Stimulated activated CD4-positive, alpha-beta T cell treated with anti-CD3 and anti-CD28 coated beads, Interleukin-12 subunit alpha, Interleukin-12 subunit beta, amount 100 ng/mL, for 48 hours (primary cell): ENCODE measurements at places on chromosomes 12 and 14.

- no peak for DNase-seq
Observed at GRCh38 chr12:4483885-4484823, 38.5 kb upstream of the FGF6 start.

GRCh38 chr14:68783408-68784225 lies 9.2 kb downstream of the ZFP36L1 start:
- no peak for DNase-seq

- DNase-seq: no peak
Observed at GRCh38 chr12:91395628-91396135, 213.1 kb upstream of the DCN start.

DNA sequence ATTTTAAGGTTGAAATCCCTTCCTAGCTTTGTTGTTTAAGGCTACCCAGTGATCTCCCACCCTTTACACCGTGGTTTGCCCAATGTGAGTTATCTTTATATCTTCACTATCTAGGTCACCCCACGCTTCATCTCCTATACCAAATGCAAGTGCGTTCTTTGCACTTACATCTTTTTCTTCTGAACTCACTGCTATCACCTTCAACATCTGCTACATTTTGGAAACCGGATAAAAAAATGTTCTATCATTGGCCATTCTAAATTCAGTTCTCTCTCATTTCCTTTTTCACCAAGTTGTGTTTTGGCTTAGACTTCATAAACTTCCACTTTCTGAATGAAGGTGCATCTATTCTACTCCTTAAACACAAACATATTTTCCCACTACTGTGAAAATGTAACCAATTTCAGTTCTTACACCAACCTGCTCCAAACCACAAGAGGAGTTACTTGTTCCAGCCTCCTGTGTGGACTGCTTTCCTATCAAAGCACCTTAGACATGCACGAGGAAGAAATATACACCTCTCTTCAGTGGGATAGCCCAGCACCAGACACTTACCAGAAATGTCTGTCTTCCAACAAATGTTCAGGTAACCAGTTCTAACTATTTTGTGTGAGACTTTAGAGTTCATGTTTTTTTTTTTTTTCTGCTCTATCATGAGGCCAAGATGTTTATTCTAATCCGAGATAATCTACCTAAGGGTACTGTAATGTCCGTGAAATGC lies 21.9 kb downstream of the CLEC9A start:
- DNase-seq: no peak

DNA sequence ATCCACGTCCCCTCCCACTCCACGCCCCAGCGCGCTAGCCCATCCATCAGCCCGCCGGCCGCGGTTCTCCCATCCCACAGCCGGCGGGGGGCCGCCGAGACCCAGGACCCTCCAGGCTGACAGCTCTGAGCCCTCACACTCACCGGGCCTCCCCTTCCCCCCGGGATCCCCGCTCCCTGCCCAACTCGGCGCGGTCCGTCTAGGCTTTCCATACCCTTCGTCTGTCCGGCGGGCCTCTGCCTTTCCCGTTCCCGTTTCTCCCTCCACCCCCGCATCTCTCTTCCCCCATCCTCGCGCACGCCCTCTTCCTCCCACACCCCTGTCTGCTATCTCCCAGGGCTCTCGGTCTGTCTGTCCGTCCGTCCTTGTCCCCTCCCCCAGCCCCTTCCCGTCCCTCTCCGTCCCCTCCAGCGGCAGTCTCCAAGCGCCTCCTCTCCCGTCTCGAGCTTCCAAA lies 726 bp downstream of the ZFHX2 start:
- no peak for DNase-seq

DNA sequence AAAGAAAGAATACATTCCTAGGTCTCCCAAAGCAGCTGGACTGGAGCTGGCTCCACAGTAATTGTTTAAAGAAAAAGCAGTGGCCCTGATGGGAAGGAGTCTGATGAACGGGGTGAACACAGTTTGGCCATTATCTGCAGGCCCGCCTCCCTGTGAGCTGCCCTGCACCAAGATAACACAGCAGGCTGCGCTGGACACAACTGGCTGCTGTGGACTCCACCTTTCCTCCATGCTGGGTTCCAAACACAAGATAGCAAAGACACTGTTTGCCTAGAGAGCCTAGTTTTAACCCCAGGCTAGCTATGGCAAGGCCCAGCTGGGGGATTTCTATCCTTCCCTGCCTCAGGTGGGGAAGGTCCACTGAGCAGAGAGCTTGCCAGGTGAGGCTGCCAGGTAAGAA lies 34.6 kb downstream of the ZFP36L1 start:
- no peak for DNase-seq

DNA sequence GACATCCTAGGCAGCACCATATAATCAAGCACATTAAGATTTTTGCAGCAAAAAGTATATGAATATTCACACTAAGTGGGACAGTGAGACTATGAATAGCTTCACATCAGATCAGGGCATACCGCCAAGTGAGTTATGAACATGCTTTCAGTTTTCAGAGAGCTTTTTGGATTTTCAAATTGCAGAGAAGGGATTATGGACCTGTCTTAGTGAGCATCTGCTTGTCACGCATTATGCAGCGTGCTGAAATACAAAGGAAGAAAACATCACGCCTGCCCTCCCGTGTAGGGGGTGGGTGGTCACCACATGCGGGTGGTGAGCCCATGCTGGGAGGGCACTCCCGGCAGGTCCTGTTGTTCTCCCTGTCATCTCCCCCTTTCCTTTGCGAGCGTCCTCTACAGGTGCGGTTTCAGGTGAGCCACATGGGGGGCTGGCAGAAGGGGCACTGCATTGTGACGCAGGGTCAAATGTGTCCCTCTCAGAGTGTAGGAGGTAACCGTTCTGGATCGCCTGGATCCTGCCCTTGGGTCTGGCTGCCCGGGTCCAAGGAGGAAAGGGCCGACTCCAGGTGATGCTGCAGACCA lies 42.6 kb downstream of the TRAF3 start:
- no peak for DNase-seq

- DNase-seq: no peak
Observed at GRCh38 chr12:97630875-97631274, 168.3 kb downstream of the RMST start.

DNA sequence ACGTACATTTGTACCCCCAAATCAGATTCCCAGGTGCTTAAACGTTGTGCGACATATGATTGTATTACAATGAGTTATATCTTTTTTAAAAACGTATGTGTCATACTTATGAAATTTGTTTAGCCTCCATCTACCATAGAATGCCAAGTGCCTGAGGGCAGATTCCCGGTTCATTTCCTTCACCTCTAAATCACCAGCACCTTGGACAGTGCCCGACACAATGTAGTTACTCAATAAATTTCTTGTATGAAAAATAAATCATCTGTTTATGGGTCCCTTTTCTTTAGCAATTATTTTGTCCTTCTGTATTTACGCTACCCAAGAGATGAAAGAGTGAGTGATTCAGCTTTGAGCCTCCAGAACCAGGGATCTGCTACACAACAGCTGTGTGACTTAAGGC lies 157.4 kb downstream of the TBX5 start:
- no peak for DNase-seq

DNA sequence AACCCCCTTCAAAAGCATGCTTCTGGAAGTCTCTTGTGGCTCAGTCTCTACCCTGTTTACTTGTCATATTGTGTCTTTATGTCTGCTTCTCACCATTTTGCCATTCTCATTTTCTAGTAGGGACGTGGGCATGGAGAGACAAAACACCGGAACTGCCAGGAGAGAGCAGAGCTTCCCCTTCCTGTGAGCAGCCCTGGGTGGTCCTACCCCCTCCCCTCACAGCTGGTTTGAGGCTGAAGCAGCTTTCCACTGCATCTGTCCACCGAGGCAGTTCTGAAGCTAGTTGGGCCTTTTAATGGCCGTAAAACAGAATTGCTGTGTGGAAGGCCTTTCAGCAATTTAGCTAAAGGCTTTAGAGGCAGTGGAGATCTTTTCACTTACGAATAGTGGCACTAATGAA lies 77.0 kb downstream of the PELI2 start:
- DNase-seq: no peak

GRCh38 chr12:88472775-88473174 lies 107.5 kb downstream of the KITLG start:
- no peak for DNase-seq

DNA sequence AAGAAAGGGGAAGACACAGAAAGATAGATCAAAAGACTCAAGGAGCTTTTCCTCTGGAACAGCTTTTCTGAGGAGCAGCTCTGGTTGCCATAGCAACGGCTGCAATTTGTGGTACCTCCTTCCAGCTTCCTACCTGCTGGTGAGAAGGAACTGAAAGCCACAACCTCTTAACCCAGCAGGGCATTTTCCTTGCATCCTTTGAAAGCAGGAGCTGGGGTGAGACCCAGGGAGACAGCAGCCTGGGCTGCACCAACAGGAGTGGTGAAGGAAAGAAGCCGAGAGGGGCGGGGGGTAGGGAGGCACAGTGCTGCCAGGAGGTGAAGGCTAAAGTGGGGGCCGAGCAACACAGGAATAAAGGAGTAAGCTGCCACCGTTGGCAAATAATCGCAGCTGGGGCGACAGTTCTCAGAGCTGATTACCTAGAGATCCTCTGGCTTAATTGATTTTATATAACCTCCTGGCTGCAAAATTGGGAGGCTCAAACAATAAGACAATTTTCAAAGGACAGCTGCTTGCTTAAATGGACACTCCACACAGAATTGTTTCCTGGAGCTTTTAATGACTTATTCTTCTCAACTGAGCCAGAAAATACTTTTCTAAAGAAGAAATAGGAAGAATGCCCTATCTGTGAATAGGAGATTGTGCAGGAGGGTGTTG lies 129.4 kb downstream of the RPAP3 start:
- no peak for DNase-seq

DNA sequence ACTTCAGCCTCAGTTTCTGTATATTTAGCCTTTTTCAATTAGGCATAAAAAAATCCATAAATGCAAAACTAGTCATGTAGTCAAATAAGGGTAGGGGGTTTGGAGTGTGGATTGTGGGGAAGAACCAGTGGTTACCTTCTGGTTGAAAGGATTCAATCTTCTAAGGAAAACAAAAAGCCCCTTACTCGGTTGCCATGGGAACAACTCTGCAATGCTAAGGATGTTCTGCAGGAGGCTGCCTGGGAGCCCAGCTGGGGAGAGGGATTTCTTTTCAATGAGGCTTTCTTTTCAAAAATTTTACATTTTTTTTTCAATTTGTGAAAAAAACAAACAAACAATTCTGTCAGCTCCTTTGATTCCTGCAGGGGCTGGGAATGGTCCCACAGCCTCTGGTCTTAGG lies 67.2 kb downstream of the SLC8A3 start:
- DNase-seq: no peak

GRCh38 chr14:94364964-94365363 lies 23.4 kb downstream of the SERPINA1 start:
- DNase-seq: no peak

- DNase-seq: no peak
Observed at GRCh38 chr14:47261350-47261749, 414.1 kb downstream of the MDGA2 start.

DNA sequence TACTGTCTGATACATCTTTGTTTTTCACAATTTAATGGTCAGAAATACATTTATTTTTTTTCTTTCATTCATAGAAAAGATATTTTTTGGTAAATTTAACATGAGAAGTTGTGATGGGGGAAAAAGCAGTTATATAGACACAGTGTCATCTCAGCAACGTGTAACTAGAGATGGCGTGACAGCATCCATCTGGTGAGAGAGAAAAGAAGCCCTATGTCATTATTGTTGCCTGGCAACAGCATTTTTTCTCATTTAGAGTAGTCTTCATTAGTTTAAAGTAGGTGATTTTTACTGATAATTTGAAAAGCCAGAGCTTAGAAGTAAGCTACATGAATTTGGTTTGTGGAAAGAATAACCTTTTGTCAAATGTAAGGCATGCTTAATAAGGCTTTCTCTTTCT lies 128.6 kb downstream of the ACSS3 start:
- no peak for DNase-seq

DNA sequence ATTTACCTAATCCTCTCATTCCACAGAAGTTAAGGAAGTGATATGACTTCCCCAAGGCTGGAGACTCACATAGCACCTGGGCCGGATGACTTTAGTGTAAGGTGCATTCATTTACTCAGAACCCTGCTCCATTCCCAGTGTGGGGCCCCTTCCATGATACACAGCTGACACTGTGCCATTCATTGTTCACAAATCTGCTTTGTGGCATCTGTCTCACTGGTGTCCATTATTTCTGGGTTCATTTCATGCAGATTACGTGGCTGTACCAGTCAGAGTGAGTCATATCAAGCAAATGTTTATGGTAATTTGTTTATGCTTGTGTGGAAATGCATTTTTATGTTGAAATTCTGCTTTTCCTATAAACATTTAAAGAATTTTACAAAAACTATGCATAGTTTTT lies 5.2 kb downstream of the ANO4 start:
- DNase-seq: no peak

DNA sequence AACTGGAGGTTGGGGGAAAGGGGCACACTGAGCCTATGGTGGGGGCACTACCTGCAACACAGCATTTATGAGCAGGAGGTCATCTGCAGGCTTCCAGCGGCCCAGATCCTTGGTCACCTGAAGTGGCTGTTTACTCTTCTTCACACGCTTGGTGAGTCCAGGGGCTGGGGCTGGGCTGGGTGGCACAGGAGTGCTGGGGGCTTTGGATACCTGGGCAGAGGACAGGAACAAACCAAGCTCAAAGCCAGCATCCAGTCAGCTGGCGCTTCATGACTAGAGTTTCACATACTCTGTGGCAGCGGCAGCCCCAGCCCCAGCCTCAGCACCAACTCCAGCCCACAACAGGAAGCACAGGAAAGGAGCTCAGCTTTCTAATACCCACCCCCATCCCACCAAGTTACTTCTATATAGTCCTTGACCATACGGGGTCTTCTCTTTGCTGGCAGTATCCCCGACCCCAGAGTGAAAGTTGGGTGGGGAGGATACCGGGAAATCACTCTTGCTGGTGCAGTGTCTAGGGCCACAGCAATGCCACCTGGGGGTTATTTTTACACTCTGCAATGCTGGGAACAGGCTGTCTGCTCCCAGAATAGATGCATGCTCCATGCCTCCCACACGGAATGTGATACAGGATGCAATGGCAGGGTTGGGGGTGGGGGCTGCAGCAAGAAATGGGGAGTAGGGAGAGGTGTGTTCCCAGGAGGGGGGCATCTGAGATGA lies 3.1 kb downstream of the MCRS1 start:
- no peak for DNase-seq

- no peak for DNase-seq
Observed at GRCh38 chr12:121576851-121577391, 3.9 kb downstream of the KDM2B start.

DNA sequence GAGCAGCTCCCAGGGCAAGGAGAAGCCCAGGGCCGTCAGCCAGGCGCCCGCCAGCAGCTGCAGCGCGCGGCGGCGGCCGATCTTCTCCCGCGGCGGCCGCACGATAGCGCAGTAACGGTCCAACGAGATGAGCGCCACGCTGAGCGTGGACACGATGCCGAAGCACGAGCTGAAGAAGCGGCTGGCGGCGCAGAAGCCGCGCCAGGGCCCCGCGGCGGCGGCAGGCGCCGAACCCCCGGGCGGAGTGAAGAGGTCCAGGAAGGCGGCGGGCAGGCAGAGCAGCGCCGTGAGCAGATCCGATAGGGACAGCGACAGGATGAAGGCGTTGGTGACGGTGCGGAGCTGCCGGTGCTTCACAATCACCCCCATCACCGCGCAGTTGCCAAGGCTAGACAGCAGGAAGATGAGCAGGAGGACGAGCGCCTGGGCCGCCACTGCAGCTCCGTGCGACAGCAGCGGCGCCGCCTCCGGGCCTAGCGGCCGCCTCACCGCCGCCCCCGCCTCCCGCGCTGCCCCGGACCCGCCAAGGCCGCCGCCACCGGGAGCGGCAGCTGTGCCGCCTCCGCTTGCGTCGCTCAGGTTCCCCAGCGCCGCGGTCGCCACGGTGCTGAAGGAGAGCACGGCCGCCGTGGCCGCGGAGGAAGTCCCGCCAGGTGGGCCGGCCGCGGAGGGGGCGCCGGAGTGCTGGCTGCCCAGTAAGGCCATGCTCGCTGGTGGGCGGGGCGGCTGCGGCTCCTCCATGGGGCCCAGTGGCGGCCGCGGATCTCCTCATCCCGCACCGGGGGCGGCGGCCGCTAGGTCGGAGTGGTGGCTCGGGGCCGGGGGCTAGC lies 479 bp downstream of the GPR135 start:
- peak; percentile 29 for DNase-seq
